Activated CD4-positive, alpha-beta memory T cell treated with anti-CD3 and anti-CD28 coated beads, Interleukin-2, amount 10 ng/mL, durations not matched to agents 7 days and 5 days (primary cell): ENCODE measurements at places on chromosomes 11 and 22. TPM values are rescaled to one million over a fixed set of nuclear protein-coding genes. Genes with fewer than 3 reads are reported as not detected.
A peak's percentile ranks its signal among the peaks of the same experiment; 100 is the strongest.

CASP4 gene
- 138 TPM for total RNA-seq

RIC3 gene
- total RNA-seq = 4.8 TPM

DNA sequence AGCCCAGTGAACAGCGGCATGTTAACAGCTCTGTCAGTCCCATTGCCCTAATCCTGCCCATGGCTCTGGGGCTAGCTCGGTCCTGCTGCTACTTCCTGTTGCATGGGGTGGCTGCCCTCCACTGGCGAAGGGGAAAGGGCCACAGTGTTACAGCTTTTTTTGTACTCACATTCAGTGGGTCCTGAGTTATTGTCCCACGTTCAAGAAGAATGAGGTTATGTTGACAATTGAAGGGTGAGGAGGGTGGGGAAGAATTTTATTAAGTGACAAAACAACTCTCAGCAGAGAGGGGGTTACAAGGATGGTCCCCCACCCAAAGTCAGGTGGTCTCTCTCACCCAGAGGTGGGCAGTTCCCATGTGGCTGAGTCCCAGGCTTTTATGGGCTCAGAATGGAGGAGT is 17.7 kb upstream of the MS4A7 start:
- DNase-seq = no peak

- DNase-seq = no peak
These were observed 855.6 kb downstream of the KCNA4 start for GRCh38 chr11:29161191-29161590.

DNA sequence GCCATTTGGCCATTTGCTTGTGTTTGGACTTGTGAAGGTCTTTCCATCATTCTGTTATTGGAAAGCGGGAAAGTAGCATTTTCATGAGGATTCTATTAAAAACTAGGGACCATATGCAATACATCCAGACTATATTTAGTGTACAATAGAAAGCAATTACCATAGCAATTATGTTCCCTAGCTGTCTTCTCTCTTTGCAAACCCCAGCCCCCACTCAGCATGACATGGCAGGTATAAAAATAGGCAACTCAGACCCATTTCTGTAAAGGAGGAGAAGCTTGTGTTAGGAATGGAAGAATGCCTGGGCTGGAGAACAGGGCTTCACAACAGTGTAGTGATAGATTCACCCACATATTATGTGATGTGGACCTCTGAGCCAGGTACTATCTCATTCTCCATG is 12.4 kb downstream of the OR51B6 start:
- DNase-seq = no peak

DNA sequence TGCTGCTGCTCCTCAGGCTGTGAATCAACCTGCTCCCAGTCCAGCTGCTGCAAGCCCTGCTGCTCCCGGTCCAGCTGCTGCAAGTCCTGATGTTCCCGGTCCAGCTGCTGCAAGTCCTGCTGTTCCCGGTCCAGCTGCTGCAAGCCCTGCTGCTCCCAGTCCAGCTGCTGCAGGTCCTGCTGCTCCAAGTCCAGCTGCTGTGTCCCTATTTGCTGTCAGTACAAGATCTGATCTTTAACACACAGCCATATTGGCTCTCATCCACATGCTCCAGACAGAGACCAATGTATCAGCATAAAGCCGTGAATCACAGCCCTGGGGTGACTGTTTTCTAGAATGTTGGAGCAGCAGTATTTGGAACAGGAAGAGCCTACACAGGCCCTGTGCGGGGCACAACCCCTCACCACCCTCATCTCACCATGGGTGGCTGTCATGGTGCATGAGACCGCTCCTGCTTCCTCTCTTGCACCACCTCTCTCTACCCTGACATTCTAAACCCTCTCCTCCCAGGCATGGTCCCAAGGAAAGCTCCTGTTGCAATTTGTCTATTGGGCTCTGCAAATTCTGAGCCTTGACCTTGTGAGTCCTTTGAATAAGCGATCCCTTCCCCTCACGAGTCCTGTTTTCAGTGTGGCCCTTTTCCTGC is 3.5 kb downstream of the KRTAP5-10 start:
- DNase-seq = no peak

GRCh38 chr11:106281455-106282173 is 204.2 kb downstream of the AASDHPPT start:
- no peak for DNase-seq

DNA sequence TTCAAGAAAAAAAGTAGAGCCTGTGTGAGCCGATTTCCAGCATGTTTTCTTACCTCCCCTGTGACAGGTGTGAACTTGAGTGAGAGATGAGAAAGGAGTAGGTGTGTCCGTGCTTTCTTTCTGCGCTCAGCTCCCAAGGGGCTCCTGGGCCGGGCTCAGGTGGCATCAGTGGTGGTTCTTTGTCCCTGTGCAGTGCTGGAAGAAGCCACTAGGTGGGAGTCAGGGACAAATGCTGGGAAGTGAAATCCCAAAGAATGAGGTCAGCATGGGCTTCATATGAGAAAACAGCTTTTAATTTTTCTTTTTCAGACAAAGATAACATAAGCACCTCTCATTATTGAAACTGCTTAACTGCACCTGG is 57.8 kb downstream of the PPFIBP2 start:
- peak; percentile 31 for DNase-seq

DNA sequence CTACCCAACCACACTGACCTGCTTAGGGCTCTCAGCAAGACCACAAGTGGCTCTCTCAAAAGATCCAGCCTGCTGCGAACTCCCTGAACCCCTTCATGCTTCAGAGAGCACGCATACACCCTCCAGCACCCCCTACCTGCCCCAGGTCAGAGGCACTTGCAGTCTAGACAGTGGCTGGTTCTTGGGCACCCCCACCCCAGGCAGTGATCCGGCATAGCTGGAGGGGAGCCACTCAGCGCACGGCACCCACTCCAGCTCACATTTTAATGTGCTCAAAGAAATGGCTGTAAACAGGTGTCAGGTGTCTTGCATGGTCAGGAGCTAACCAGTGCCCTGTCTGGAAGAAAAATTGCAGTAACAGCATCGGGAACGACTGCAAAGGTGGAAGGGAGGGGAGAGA is 140.8 kb downstream of the PKNOX2 start:
- DNase-seq = no peak

DNA sequence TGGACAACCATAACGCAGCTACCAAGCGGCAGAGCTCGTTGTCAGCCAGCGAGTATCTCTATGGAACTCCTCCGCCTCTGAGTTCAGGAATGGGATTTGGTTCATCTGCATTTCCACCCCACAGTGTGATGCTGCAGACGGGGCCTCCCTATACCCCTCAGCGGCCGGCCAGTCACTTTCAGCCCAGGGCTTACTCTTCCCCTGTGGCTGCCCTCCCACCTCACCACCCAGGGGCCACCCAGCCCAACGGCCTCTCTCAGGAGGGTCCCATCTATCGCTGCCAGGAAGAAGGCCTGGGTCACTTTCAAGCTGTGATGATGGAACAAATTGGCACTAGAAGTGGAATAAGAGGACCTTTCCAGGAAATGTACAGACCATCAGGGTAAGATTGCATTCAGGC is 14.1 kb upstream of the SLC25A18 start:
- DNase-seq = no peak

DNA sequence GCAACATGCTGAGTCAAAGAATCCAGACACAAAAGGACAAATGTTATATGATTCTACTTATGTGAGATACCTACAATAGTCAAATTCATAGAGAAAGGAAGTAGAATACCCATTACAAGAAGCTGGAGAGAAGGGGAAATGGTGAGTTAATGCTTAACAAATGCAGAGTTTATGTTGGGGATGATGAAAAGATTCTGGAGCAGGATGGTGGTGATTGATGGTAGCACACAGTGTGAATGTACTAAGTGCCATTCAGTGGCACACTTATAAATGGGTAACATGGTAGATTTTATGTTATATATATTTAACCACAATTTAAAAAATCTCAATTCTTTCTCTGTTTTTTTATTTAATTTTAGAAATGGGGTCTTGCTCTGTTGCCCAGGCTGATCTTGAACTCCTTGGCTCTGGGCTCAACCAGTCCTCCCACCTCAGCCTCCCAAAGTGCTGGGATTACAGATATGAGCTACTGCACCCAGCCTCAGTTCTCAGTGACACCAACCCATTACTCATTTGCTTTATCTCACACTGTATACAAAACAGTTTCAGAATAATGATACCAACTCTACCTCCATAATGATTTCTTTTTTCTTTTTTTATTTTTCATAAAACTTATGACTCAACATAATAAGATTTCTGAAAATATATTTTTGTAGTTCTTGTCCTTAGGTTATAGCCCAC is 9.6 kb upstream of the RELA start:
- no peak for DNase-seq
